HFFc6 (cell line): ENCODE measurements at places on chromosomes 4 and X. TPM values are rescaled to one million over a fixed set of nuclear protein-coding genes. Genes with fewer than 3 reads are reported as not detected.

DNA sequence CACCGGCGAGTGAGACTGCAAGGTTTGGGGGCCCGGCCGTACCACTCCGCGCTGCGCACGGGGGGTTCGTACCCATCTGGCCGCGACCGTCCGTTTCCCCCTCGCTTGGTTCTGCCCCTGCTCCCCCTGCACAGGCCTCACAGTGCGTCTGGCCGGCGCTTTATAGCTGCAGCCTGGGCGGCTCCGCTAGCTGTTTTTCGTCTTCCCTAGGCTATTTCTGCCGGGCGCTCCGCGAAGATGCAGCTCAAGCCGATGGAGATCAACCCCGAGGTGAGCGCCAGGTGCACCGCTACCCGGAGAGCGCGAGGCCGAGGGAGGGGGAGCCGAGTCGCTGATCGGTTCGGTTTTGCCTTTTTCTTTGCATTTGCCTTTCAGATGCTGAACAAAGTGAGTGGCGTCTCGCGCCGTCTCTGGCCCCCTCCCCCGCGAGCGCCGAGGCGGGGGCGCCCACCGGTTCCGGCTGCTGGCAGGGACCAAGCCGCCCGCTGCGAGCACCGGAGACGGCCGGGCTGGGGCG is at the start of gene UCHL1:
Gene UCHL1 (plus strand): TSS at position 189 of the 517 bp plus-strand sequence. CDS start 49 bp downstream, at position 238.
- peak; percentile 78 for DNase-seq

- DNase-seq: peak; percentile 68
These were observed 33.2 kb upstream of the CLDN24 start for GRCh38 chr4:183355405-183355804.

- DNase-seq: no peak
These were observed 1.4 kb upstream of the DOK7 start for GRCh38 chr4:3461515-3462291.

DNA sequence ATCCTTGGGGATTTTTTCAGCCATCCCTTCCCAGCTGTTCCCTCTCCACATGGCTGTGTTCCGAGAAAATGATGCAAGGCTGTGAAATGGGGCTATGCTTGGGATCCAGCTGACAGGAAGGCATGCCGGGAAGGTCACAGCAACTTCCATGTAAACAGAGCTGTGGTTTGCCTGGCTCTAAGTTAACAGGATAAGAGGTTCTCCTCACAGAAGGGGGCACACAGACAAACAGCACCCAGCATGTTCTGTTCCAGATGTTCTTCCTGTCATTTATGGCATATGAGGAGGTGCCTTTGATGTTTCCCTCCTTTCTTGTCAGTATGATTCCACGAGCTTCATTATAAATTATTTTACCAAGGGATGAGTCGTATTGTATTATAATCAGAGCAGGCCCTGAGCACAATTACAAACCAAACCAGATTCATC is 220.7 kb downstream of the ANTXR2 start:
- no peak for DNase-seq

GRCh38 chr4:4541040-4541631 is 712 bp downstream of the STX18 start:
- DNase-seq: peak; percentile 65

- no peak for DNase-seq
These were observed 559.0 kb upstream of the AMOT start for GRCh38 chrX:113399506-113400192.

GRCh38 chr4:2946812-2947600 is 16.2 kb downstream of the NOP14 start:
- DNase-seq: no peak

Gene XAGE2
- total RNA-seq: not detected in 2 replicates
